AG09319 (cell line): ENCODE measurements at places on chromosomes 1 and 21.

GRCh38 chr1:230948903-230949302, 29.8 kb downstream of the TTC13 start:
- no peak for DNase-seq

DNA sequence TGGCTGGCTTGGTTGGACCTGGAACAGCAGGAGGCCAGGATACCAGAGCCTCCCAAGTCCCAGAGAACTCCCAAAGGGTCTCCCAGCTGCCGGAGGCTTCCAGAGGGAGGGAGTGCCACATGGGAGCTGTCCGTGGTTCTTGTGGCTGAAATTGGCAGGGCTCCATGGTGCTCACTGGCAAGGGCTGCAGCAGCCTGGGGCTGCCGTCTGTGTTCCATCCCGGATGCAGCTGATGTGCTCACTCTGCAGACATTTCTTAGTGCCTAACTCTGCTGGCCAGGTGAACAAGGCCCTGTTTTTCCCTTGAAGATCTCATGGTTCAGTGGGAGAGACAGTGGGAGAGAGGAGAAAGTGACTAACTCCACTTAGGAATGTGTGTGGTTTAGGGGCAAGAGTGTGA, 261.1 kb downstream of the CAMTA1 start:
- DNase-seq, result peak; percentile 22

DNA sequence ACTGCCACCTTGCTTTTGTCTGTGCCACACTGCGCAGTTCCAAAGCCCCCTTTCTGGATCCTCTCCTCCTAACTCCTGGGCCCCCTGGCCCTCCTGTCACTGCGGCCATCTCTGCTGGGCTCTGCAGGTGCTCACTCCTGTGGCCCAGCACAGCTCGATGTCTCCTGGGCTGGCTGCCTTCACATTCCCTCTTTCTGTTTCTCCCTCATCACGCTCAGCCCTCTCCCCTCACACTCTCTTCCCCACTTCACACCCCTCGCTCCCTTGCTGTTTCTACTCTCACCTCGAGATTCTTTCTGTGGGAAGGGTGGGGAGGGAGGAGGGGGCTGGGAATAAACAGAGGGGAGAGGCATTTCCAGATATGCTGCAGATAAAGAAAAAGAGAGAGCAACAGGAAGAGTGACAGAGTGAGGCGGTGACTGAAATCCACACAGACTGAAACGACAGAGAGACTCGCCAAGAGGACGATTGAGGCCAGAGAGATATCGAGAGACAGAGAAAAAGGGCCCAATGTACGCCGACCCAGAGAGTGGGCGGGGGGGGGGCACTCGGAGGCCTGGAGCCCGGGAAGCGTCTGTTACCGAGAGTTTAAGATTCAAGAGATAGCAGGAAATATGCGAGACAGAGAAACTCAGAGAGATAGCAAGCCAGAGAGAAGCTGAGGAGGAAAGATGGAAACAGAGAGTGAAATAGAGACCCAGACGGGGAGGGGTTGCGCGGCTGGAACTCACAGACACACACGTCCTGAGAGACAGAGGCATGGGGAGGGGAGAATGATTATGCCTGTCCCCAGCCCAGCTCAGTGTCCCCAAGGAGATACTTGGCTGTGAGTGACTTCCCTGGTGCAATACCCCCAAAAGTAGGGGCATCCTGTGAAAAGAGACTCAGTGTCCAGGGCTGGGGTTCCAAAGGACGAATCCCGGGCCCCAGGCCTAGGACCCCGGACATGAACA, 666 bp downstream of the CSF3R start:
- DNase-seq, result no peak

- no peak for DNase-seq
Measured at GRCh38 chr1:57319165-57319564, 104.7 kb downstream of the DAB1 start.

- no peak for DNase-seq
Measured at GRCh38 chr1:112713466-112714312, 1.4 kb downstream of the PPM1J start.

GRCh38 chr1:184052194-184052559, 647 bp downstream of the TSEN15 start:
- DNase-seq, result no peak

DNA sequence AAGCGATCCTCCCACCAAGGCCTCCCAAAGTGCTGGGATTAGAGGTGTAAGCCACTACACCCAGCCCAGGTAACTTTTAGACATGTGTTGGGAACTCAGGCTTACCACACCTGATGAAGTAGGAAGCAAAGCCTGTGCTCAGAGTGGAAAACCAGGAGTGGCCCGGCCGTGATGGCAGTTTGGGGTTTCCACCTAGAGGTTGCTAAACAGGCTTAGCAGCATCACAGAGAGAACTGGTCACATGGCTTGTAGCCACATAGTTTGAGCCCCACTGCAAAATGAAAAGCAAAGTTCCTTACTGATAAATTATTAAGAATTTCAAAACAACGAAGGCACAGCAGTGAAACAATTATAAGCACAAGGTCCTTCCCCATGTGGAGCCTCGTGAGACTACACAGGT, 142.6 kb upstream of the CXADR start:
- DNase-seq, result no peak

DNA sequence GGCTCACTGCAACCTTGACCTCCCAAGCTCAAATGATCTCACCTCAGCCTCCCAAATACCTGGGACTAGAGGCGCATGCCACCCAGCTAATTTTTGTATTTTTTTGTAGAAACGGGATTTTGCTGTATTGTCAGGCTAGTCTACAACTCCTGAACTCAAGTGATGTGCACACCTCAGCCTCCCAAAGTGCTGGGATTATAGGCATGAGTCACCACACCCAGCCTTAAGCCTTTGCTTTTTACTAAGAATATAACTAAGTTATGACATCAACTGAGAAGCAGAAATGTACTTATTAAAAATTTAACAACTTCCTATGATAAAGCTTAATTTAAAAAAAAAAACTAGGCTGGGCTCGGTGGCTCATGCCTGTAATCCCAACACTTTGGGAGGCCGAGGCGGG, 8.9 kb upstream of the LSS start:
- DNase-seq, result no peak
